ENCODE measurements at places on chromosomes 7 and 10. TPM values are rescaled to one million over a fixed set of nuclear protein-coding genes. Genes with fewer than 3 reads are reported as not detected.

DNA sequence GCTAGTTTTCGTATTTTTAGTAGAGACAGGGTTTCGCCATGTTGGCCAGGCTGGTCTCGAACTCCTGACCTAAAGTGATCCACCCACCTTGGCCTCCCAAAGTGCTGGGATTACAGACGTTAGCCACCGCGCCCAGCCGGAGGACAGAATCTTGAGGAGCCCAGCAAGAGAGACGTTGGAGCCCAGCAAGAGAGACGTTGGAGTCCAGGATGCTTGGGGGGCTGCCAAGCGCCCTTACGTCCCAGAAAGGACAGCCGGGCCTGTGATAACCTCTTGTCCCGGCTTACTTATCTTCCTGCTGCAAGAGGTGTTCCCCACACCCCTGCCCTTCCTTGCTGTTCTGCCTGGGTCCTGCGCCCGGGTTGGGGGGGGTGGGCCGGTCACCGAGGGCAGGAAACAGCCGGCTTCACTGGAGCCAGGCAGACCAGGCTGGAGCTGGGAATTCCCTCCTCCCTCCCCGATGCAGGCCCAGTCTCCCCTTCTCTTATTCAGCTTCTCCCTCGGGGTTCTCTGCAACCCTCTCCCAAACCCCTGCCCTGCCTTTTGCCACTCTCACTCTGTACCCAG, 1.9 kb upstream of the EPHB4 start:
- DNase-seq, result peak; percentile 90

- DNase-seq, result no peak
Measured at GRCh38 chr10:77529050-77529576, 108.5 kb downstream of the KCNMA1 start.

Gene TRPV6
- 0.24 TPM for total RNA-seq

- no peak for DNase-seq
Measured at GRCh38 chr10:93074597-93075368, 1.1 kb downstream of the CYP26A1 start.

- no peak for DNase-seq
Measured at GRCh38 chr7:50266635-50267386, 37.7 kb upstream of the IKZF1 start.

Gene SAP25
- 0.58 TPM for total RNA-seq

DNA sequence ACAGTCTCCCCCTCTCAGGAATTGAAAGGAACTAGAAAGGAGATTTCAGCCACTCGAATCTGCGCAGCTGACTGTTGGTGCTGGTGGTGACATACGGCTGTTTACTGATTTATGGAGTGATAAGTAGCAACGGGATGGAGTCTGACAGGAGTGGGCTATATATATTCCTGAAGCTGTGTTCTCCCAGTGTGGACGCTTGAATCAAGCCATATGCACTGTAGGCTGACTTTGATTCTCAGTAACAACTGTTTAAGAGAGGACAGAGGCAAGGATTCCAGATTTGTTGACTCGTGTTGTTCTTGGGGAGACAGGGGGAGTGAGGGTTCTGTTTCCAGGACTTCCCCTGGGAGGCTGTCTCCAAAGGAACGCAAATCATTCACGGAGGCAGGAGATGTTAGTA, 260.1 kb upstream of the AUTS2 start:
- DNase-seq, result no peak

DNA sequence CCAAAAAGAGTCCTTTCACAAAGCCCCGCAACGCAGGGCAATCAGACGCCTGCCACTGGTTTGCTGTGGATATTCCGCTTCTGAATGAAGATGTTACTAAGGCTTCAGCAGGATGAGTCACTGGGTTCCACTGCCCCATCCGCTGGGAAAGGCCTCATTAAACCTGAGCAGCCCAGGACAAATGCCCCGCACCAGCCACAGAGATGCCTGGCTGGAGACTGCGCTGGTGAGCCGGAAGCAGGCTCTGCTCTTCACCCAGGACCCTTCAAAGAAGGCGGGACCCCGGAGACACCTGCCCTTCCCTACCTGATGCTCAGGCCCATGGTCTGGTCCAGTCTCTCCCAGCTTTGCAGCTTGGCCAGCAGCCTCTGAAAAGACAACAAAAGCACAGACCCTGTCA, 19.8 kb downstream of the MAD1L1 start:
- DNase-seq, result no peak

GRCh38 chr10:46097576-46098317, 51.7 kb upstream of the MSMB start:
- no peak for DNase-seq

Gene UBTD1
- 22.6 TPM for total RNA-seq

GRCh38 chr10:132689721-132690360, 96.1 kb downstream of the NKX6-2 start:
- DNase-seq, result peak; percentile 10

DNA sequence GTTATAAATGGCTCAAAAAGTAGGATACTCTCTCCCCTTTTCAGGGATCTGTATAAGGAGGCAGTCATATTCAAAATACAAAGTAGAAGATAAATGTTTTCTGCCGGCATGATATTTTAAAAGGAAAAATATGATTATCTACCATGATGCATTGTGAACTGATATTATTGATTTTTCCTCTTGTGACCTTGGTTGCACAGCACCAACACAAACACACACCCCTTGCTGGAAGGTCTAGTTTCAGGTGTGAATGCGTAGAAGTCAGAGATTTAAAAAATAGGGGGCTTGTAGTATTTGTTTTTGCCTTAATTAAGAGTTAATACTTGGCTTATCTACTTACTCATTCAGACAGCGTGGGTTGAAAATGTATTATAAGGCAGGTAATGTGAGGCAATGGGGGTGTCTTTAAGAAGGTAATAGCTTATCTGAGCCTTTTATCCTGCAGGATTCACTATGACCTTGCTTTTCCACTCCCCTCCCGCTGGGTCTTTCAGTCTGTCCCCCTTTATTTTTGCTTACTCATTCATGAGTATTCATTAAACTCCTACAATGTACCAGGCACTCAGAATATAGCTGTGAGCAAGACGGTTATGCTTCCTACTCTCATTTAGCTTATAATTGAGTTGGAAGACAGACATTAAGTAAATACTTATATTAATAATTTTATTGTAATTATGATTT, 390.6 kb downstream of the SDK1 start:
- DNase-seq, result no peak

Gene ZMYND11
- 72.6 TPM for total RNA-seq

DNA sequence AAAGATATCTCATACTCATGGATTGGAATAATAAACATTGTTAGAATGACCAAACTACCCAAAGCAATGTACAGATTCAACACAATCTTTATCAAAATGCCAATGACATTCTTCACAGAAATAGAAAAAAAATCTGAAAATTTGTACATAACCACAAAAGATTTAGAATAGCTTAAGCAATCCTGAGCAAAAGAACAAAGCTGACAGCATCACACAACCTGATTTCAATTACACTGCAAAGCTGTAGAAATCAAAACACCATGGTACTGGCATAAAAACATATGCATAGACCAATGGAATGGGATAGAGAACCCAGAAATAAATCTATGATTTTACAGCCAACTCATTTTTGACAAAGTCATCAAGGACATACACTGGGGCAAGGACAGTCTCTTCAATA, 130.0 kb upstream of the TMEM72 start:
- DNase-seq, result no peak

Gene CDHR1
- 0.68 TPM for total RNA-seq

DNA sequence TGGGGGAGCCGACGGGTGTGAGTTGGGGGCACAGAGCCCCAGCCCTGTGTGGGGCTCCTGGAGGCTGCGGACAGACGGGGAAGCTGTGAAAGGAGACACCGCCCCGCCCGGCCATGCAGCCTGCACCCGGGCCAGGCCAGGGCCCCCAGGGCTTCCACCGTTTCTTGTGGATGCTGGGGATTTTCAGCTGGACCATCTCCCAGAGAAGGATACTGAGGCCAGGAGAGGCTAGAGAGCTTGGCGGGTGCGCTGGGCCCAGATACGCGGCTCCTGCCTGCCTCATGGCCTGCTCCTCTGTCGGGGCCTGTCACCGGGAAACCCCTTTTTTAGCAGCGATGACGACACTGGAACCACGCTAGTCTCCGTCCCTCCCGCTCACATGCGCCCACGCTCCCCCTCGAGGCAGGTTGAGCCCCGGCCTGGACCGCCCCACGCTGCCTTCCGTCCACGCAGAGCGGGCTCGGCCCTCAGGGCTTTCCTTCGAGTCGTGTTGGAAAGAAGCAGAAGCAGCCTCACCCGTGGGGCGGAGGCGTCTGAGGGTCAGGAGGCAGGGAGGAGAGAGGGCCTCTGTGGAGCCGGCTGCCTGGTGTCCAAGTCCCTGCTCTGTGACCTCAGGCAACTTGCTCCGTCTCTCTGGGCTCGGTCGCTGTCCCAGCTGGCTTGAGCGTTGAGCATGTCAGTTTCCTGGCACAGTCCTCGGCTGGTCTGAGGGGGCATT, 11.7 kb downstream of the TMEM184A start:
- DNase-seq, result no peak

Gene CCL26
- 3.2 TPM for total RNA-seq

GRCh38 chr7:156545979-156546378, 94.6 kb upstream of the RNF32 start:
- DNase-seq, result no peak

GRCh38 chr7:502296-502695, 17.4 kb downstream of the PDGFA start:
- peak; percentile 13 for DNase-seq

GRCh38 chr7:555551-556160, 36.0 kb upstream of the PDGFA start:
- DNase-seq, result no peak

GRCh38 chr7:24595671-24596418, 22.6 kb downstream of the PALS2 start:
- no peak for DNase-seq

Gene ANKRD1
- total RNA-seq, result 3,373 TPM

DNA sequence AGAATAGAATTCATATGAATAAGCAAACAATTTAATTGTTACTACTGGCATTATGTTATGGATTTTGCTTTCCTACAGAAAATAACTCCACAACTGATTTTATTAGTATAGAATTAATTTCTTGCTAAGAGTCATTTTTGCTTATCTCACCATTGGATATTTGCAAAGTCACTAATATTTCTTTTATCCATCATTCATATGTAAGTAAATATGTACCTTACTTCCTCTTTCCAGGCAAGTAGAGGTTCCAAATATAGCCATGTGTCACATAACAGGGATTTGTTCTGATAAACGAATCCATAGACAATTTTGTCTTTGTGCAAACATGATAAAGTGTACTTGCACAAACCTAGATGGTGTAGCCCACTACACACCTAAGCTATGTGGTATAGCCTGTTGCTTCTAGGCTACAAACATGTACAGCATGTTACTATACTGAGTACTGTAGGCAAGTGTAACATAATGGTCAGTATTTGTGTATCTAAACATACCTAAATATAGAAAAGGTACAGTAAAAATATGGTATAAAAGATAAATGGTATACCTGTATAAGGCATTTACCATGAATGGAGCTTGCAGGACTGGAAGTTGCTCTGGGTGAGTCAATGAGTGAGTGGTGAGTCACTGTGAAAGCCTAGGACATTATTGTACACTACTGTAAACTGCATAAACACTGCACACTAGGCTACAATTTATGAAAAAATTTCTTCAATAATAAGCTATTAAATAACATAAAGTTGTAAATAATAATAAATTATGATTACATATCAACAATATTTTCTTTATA, 18.3 kb downstream of the KLLN start:
- no peak for DNase-seq

DNA sequence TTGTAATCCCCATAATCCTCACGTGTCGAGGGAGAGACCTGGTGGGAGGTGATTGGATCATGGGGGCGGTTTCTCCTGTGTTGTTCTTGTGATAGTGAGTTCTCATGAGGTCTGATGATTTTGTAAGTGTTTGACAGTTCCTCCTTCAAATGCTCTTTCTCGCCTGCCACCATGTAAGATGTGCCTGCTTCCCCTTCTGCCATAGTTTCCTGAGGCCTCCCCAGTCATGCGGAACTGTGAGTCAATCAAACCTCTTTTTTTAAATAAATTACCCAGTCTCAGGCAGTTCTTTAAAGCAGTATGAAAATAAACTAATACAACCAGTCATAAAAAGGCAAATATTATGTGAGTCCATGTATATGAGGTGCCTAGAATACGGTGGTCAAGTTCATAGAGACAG, 87.5 kb downstream of the FRMD4A start:
- DNase-seq, result no peak

Gene CFAP43
- 0.29 TPM for total RNA-seq

Gene KCNH2
- total RNA-seq, result 82.1 TPM

- no peak for DNase-seq
Measured at GRCh38 chr10:77522268-77522809, 115.3 kb downstream of the KCNMA1 start.

Gene ZNF680
- total RNA-seq, result 20.7 TPM

- DNase-seq, result no peak
Measured at GRCh38 chr7:108459922-108460551, 3.8 kb upstream of the NRCAM start.

DNA sequence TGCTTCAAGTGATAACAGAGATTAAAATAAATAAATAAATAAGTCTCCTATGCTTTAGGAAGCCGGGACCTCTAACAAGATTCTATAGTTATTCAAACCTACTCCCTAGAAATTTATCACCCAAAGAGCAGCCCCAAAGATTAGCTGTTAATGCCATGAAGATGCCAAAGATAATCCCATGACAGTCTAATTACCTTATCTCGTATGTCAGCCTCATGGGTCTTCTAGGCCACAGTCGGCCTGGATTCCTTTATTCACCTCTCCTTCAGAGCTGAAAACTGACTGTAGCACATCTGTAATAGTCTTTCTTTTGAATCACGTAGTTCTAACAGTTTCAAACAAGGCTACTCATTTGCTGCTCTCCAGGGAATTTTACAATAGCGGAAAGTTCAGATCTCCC, 24.2 kb downstream of the COL1A2 start:
- DNase-seq, result no peak

GRCh38 chr7:144622745-144623144, 213.1 kb downstream of the TPK1 start:
- DNase-seq, result no peak

- DNase-seq, result no peak
Measured at GRCh38 chr7:16455591-16455990, 9.9 kb downstream of the SOSTDC1 start.

All from left cardiac atrium (tissue), 4 donors.